Stimulated activated CD4-positive, alpha-beta T cell treated with anti-CD3 and anti-CD28 coated beads, Interleukin-1b, Interleukin-23, amount 100 ng/mL, for 24 hours (primary cell): ENCODE measurements at places on chromosomes 3 and 15.

DNA sequence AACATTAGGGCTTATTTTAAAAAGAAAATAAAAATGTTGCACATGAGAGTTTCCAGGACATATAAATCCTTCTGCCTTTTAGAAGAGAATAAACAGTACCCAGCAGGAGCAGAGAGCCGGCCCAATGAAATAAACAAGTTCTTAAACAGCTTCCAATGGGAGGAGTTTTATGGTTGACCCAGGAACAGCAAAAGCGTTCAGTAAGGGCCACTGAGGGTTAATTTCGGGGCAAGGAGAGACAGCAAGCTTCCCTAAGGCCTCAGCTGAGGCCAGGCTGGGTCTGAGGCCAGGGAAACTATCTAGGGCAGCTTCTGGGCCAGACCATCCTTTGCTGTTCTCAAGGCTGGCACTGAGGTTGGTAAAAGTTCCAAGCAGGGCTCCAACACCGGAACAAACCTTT is 3.4 kb downstream of the PDZRN3 start:
- DNase-seq = no peak

DNA sequence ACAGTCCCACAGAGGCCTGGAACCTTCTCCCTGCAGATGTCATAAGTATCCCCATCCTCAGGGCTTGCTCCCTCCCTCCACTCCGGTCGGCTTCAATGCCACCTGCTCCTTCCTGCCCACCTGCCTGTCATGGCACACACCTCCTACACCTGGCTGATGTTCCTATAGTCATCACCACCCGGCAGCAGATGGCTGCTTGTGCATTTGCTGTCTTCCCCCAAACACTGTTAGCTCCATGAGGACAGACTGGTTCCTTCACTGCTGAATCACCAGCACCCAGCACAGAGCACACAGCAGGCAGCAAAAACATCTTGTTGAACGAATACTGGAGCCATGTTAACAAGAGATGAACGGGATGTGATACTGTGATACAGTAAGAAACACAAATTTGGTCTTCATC is 14.8 kb downstream of the TARS3 start:
- no peak for DNase-seq

- DNase-seq = no peak
These were observed 52.4 kb upstream of the SRGAP3 start for GRCh38 chr3:9301798-9302197.

GRCh38 chr3:126521122-126521891 is 2.6 kb upstream of the CHST13 start:
- no peak for DNase-seq

- DNase-seq = no peak
These were observed 109.2 kb downstream of the CPNE4 start for GRCh38 chr3:131925571-131925970.

- DNase-seq = no peak
These were observed 1.7 kb downstream of the AKAP13 start for GRCh38 chr15:85381850-85382751.

- no peak for DNase-seq
These were observed 61.9 kb downstream of the LRRK1 start for GRCh38 chr15:100981086-100981485.

GRCh38 chr3:195558602-195559001 is 15.5 kb upstream of the PPP1R2 start:
- no peak for DNase-seq

DNA sequence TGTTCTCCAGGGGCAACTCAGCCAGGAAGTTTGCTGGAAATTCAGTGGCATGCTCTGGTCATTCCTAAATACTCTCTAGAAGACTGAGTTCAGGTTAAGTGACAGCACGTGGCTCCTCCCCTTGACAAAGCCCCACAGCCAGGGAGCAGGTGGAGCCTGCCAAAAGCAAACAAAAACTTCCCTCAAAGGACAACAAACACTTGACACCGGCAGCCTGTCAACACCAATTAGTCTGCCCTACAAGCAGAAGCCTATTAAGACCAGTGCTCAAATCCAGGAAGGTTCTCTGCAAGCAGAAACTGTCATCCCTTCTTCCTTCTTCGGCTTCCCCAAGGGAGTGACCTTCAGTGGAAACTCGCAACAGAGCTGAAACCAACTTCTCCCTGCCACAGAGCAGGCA is 5.0 kb downstream of the MEX3B start:
- DNase-seq = no peak

DNA sequence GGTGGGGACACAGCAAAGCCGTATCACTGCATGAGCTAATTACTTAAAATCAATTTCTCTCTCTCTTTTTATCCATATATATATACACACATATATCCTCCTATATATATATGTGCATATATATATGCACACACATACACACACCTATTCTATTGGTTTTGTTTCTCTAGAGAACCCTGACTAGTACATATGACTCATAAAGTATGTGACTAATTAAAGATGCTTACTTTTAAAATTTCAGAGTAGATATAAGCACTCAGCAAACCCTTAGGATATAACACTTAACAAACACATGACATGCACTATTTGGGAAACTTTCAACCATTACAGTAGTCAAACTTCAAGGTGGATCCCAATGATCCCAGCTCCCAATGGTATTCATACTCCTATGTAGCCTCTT is 732.6 kb downstream of the ROBO2 start:
- DNase-seq = no peak
